ENCODE measurements at places on chromosomes 1 and 21. TPM values are rescaled to one million over a fixed set of nuclear protein-coding genes. Genes with fewer than 3 reads are reported as not detected.

- no peak overlapping the region for H3K27ac ChIP-seq
- DNase-seq, result peak; percentile 1
- H3K4me1 ChIP-seq, result no peaks in the 10 kb centered on the region
- no peaks in the 10 kb centered on the region for H3K36me3 ChIP-seq
Measured at GRCh38 chr1:171910786-171911185, 69.5 kb downstream of the DNM3 start.

DNA sequence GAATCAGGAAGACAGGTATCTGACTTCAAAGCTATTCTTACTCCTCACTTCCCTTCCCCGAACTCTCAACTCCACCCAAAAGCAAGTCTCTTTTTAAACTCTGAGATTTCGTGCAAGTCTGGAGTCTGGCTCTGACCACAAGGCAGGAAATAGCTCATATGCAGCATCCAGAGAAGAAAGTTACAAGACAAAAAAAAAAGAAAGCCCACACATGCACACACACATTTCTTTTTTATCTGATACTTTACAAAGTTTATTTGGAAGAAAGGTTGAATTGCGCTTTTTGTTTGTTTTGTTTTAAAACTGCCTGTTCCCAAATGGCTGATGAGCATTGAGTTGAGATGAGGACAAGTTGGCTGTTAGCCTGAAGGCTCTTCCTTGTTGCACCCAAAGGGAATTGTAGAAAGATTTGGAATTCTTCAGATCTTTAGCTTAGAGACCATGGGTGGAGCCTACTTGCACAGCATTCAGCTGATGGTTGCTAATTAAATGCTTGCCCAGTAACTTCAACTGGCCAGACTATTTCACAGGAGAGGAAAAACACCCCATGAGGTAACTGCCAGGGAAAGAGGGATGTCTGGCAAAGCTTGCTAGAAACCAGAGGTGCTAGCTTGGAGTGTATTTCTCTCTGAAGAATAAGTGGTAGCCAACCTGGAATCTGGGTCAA lies 490.3 kb downstream of the TTLL7 start:
- H3K27ac ChIP-seq, result no peak overlapping the region
- peaks cover 3% of the 10 kb centered on the region for H3K4me1 ChIP-seq
- H3K4me3 ChIP-seq, result no peak overlapping the region
- H3K36me3 ChIP-seq, result no peaks in the 10 kb centered on the region

DNA sequence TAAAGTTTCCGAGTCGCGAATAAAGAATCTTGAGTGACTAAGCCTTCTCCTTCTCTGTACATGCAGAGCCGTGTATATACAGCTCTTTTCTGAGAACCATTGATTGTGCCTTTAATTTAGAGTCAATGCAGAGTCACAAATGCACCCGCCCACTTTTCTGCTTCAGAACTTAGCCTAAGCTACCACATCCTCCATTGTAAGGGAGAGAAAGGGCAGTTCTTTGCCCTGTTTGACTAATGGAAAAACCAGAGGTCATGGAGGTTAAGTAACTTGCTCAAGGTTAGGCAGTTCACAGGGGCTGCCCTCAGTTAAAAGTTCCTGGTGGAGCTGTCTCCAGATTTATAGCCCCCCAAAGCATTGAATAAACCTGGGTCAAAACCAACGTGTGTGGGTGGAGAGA lies 139.6 kb downstream of the TOMM20 start:
- H3K4me1 ChIP-seq, result peaks cover 28% of the 10 kb centered on the region
- H3K4me3 ChIP-seq, result no peak overlapping the region
- H3K27ac ChIP-seq, result peak overlapping the region; percentile 45
- no peak for DNase-seq
- no peaks in the 10 kb centered on the region for H3K36me3 ChIP-seq
- H3K27me3 ChIP-seq, result no peaks in the 10 kb centered on the region

DNA sequence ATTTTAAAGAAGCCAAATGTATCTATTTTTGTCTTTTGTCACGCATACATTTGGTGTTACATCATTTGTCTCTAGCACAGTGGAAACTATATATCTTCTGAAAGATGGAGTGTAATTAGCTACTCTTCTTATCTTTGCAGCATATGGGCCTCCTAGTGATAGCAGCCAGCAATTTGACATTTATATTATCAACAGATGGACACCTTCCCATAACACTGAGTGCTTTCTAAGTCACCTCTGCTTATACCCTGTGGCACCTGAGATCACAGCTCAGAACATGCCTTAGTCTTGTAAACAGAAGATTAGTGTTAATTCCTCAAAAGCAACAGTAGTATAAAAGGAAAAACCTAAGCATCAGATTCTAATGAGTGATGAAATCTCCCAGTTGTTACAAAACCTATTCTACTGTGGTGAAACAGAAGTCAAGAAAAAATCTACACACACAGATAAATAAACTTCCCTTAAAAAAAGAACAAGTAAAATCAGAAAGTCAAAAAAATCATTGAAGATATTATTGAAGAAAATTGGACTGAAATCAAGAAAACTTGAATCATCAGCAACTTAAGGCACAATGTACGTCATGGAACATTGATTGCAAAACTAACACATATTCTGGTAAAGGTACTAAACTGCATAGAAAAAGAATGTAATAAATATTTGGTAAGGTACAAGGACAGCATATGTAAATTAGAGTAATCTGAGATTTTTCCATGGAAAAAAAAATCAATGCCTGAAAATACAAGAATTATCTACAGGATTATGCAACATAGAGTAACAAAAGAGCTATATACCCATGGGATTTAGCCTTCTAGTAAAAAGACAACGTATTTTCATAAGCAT lies 61.7 kb downstream of the KCNT2 start:
- H3K36me3 ChIP-seq, result no peaks in the 10 kb centered on the region
- peak; percentile 41 for DNase-seq
- no peaks in the 10 kb centered on the region for H3K27me3 ChIP-seq
- no peak overlapping the region for H3K27ac ChIP-seq

Gene SAMSN1
- polyA plus RNA-seq, result not detected

DNA sequence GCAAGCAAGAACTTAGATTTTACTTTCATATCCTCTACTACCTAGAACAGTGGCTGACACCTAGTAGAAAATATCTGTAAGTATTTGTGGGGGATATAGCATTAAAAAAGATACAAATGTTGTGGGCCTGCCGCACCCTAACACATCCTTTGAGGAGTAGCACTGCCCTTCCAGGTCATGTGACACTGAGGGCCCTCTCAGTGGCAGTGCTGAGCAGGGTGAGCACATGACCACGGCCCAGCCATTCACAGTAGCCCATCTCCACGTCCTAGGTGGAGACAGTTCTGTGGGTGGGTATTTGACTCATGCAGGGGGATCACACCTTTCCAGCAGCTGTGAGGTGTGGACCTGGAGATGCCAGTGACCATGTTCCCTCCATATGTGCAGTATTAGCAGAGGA lies 108.9 kb downstream of the OMA1 start:
- H3K4me1 ChIP-seq, result peaks cover 3% of the 10 kb centered on the region
- H3K27me3 ChIP-seq, result no peaks in the 10 kb centered on the region
- H3K36me3 ChIP-seq, result no peaks in the 10 kb centered on the region
- H3K27ac ChIP-seq, result no peak overlapping the region
- no peak overlapping the region for H3K4me3 ChIP-seq
- no peak for DNase-seq

GRCh38 chr1:230237009-230237370 lies 170.0 kb downstream of the GALNT2 start:
- no peak overlapping the region for H3K27ac ChIP-seq
- H3K4me1 ChIP-seq, result no peaks in the 10 kb centered on the region
- peak; percentile 40 for DNase-seq
- no peaks in the 10 kb centered on the region for H3K27me3 ChIP-seq
- no peaks in the 10 kb centered on the region for H3K36me3 ChIP-seq

DNA sequence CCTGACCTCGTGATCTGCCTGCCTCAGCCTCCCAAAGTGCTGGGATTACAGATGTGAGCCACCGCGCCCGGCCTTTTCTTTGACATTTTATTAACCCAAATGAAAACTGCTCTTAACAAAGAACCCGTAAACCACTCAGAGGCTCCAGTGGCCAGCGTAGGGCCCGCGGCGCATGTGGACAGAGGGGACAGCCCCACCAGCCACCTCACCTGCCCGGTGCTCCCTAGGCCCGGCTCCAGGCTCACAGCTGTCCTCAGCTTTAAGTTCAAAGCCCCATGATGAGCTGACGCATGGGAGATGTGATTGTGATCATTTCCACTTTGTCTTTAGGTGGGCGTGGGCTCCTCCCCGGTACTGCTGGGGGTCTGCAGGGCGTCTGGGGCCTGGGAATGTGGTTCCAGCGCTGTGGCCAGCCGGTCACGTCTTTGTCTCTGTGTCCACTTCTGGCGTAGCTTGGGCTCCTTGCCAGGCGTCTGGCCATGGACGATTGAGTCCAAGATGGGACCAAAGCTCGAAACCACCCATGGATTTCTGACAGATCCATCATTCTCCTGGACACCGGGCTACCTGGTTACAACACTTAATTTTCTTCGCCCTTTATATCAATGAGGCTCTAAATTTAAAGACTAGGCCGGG lies 6.9 kb downstream of the PRKCZ start:
- H3K36me3 ChIP-seq, result no peaks in the 10 kb centered on the region
- no peak for DNase-seq
- no peaks in the 10 kb centered on the region for H3K4me1 ChIP-seq
- H3K4me3 ChIP-seq, result no peak overlapping the region

Gene IVL
- polyA plus RNA-seq, result 0.10 TPM

DNA sequence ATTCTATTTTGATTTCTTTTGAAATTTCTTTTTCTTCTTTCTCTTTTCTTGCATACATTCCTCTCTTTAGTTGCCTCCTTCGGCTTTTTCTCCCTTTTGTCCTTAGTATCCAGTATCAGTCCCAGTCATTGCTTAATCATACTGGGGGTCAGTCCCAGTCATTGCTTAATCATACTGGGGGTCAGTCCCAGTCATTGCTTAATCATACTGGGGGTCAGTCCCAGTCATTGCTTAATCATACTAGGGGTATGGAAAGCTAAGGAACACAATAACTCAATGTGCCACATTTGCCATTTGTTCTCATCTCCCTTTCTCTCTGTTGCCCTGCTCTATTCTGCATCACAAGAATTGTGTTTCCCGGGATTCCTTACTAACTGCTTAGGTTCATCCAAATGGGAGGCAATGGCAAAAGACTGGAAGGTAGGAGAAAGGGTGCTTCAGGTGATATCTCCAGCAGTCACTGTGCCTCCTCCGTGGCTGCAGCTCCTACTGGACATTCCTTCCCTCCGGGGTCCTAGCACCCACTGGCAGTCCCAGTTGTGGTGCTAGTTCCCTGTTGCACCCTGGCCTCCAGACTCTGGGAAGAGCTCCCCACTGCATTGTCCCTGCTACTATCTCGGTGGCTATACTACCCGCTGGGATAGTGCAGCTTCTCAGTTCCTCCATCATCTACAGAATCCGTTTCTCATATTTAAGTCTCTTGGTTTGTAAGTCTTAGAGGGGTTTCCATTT lies 32.6 kb upstream of the LAMC1 start:
- H3K27me3 ChIP-seq, result no peaks in the 10 kb centered on the region
- H3K36me3 ChIP-seq, result no peaks in the 10 kb centered on the region
- H3K4me3 ChIP-seq, result no peak overlapping the region

- no peaks in the 10 kb centered on the region for H3K36me3 ChIP-seq
- H3K27ac ChIP-seq, result no peak overlapping the region
- no peaks in the 10 kb centered on the region for H3K4me1 ChIP-seq
- no peak overlapping the region for H3K4me3 ChIP-seq
Measured at GRCh38 chr1:17599291-17599953, 59.9 kb downstream of the ARHGEF10L start.

- H3K27ac ChIP-seq, result no peak overlapping the region
- no peak for DNase-seq
- no peak overlapping the region for H3K4me3 ChIP-seq
- no peaks in the 10 kb centered on the region for H3K27me3 ChIP-seq
Measured at GRCh38 chr1:218415726-218416125, 70.6 kb downstream of the TGFB2 start.

Gene ACTA1
- 0.06 TPM for polyA plus RNA-seq

DNA sequence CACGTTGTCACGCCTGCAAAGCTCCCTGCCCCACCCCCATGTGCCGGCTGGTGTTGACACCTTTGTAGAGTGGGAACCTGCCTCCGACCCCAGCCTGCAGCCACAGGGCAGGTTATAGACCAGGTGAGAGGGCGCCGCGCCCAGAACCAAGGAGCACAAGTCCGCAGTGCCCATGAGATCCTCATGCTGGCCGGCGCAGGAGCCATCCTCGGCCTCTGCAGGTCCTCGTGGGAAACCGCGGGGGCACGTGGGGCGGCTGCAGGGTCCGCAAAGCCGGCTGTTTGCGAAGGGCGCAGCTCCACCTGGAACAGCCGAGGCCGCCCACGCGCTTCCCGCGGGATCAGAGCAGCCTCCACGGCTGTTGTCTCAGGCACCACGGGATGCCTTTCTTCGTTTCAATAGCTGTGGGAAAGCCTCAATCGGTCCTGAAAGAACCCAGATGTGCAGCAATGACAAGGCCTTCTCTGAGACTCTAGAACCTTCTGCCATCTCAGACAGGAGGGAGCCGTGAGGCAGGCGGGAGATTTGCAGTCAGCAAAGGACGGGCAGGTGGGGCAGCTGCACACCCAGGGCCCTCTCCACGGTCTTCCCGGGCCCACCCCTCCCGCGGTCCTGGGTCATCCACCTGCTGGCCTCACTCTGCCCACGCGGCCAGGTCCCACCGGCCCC lies 29.9 kb downstream of the POFUT2 start:
- H3K4me1 ChIP-seq, result no peaks in the 10 kb centered on the region
- H3K27me3 ChIP-seq, result peaks cover 16% of the 10 kb centered on the region
- H3K36me3 ChIP-seq, result no peaks in the 10 kb centered on the region
- DNase-seq, result no peak
- H3K27ac ChIP-seq, result no peak overlapping the region
- no peak overlapping the region for H3K4me3 ChIP-seq

DNA sequence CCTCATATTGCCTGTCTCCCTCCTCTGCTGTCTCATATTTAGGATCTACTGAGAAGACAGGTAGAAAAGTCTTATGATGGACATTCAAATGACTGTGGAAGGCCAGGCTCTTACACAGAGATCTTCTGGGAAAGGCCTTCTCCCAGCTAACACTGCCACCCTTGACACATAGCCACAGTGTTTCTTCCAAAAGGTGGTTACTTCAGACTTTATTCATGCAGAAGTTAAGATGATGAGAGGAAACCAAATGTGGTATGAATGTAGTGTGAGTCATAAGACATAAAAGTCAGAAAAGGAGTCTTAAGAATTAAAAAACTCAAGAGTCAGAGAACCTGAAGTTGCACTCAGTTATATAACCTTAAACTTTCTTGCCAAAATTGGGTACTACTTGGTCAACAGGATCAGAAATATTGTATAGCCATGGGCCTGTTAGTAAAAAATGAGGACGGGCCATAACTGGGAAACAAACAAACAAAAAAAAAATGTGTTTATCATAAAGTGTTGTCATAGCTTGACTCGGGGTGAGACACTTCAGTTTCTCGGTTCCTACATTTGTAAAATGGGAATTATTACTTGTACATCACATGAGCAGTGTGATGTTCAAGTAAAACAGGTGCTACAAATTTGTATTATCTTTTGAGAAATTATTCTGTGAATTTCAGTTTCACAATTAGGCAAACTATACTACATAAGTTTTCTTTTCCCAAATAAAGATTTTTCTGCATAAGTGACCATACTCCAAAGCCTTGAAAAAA lies 1.2 kb upstream of the DENND1B start:
- H3K27me3 ChIP-seq, result no peaks in the 10 kb centered on the region
- no peaks in the 10 kb centered on the region for H3K36me3 ChIP-seq
- H3K27ac ChIP-seq, result peak overlapping the region; percentile 6
- peaks cover 9% of the 10 kb centered on the region for H3K4me1 ChIP-seq
- peak; percentile 64 for DNase-seq

GRCh38 chr1:152906023-152906565 lies 2.3 kb upstream of the IVL start:
- no peak overlapping the region for H3K4me3 ChIP-seq
- peaks cover 10% of the 10 kb centered on the region for H3K27me3 ChIP-seq
- no peaks in the 10 kb centered on the region for H3K36me3 ChIP-seq
- H3K4me1 ChIP-seq, result peaks cover 11% of the 10 kb centered on the region

Measured in fibroblast of lung (primary cell).